ENCODE measurements at places on chromosomes 6 and 20.
A peak's percentile ranks its signal among the peaks of the same experiment; 100 is the strongest.

DNA sequence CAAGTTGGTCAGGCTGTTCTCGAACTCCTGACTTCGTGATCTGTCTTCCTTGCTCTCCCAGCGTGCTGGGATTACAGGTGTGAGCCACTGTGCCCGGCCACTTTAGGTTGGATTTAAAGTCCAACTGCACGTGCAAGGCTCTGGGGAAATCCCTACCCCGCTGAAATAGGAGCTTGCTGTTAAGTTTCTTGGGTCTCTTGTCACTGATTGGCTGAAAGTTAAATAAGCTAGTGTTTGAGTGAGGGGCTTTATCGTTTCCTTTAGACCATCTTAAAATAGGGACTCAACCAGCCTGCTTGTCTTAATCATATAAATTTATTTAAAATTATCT is 11.1 kb upstream of the SERINC1 start:
- no peak for DNase-seq

DNA sequence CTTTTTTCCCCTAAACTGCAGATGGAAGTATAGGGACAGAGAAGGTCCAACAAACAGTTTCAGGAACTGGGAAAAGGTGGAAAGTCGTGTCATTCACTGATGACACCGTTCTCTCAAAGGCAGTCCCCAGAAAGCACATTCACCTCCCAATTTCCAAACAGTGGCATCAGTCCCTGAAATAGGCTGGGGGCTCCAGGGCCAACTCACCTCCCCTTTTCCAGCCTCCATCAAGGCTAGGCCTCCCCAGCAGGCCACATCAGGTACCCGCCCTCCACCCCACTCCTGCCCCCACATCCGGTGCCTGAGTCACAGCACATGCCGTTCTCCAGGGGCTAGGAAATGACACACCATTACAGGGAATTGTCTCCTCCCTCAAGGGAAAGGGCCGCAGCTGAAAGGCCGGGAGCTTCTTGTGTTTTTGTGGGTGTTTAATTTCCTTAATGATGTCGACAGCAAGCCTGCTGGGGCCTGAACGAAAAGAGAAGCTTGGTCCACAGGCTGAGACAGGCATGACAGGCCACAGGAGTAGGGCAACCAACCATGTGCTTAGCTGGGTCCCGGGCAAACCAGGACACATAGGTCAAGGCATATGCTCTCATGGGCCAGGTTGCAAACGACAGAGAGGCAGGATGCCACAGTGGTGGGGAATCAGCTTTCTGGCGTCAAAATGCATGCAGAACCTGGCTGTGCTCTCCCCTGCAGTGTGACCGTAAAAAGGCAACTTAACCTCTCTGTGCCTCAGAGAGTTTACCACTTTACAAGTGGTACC is 39.2 kb downstream of the ZMYND8 start:
- peak; percentile 99 for DNase-seq

DNA sequence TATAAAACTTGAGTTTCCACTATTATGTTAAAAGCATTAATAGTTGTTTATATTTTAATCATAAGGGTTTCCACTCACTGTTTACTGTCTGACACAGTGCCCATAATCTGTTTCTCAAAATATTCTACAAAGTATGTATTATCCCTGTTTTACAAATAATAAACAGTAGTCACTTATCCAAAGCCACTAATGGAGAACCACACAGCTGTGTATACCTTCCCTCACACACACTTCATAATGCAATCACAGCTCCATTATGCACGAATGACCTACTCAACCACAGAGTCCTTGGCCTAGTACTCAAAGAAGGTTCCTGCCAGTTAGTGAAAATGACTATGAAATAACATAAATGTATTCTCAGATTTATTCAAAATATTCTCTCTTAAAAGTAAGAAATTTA is 103.1 kb downstream of the EPB41L2 start:
- peak; percentile 51 for DNase-seq

DNA sequence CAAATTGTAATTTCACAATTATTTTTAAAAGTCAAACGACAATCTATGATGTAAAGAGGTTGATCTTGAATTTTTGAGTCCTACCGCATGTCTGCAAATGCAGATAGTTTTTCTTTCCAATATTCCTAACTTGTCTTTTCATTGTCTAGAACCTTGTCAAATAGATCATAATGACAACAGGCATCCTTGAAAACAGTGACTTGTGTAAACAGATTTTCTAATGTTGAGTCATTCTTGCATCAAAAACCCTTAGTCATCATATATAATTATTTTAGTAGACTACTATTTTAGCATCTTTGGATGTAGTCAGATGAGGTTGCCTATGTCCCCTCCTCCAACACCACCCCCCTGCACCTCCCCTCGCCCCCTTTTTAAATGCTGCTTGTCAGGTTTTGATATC is 43.8 kb downstream of the BMP6 start:
- DNase-seq = peak; percentile 41

- DNase-seq = no peak
These were observed 37.1 kb upstream of the GRM4 start for GRCh38 chr6:34182751-34183531.

GRCh38 chr20:2387180-2387577 is 6.5 kb downstream of the TGM6 start:
- DNase-seq = peak; percentile 43

DNA sequence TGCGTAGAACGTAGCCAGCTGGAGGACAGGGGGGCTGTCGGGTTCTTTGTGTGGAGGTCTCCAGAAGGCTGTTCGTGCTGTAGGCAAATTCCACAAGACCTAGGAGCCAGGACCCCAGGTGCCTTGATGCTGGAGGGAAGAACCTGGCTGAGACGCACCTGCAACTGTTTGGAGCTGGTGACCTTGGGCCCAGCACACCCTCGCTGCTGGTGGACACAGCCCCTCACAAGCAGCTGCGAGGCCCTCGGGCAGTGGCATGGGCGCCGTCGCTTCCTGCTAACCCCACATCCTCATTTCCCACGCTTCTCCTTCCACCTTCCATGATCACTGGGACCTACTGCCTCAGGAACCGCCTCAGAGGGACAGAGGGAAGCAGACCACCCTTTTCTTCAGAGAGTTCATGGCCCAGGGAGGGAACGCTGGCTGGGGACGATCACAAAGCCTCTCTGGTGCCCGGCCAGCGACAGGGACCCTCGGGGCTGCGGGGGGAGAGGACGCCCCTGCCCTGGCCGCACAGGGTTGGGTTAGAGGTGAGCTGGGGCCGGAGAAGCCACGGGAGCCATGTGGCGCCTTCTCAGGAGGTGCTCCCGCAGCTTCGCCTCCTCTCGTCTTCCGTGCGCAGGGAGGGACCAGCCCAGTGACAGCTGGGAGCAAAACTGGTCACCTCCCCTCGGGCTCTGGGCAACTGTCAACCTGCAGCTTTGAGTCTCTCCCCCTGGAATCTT is 18.4 kb downstream of the DLL1 start:
- DNase-seq = no peak

DNA sequence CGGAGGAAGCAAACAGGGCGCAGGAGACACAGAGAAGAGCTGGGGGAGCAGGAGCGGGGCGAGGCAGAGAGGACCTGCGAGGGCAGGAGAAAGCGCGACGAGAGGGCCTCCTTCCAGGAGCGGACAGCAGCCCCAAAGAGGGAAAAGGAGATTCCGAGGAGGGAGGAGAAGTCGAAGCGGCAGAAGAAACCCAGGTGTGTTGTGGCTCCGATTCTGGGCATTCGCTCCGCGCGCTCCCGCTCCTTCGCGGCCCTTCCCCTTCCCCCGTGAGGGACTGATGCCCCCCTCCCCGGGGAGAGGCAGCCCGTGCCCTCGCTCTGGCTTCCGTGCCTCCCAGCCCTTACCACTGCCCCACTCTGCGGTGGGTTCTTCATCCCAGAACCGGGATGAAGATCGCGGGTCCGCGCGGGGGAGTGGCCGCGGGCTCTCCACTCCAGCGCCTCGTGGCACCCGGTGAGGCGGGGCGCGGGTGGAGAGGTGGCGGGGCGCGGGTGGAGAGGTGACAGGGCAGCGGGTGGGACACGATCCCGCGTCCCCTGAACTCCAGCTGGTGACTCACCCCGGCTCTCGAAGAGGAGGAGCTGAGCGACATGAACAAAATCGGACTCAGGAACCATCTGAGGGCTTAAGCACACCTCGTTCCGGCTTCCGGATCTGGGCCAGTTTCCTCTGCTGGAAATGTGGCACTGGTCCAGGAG is 22.4 kb downstream of the TMC2 start:
- peak; percentile 1 for DNase-seq

- no peak for DNase-seq
These were observed 162.9 kb downstream of the SOX4 start for GRCh38 chr6:21756487-21756886.

DNA sequence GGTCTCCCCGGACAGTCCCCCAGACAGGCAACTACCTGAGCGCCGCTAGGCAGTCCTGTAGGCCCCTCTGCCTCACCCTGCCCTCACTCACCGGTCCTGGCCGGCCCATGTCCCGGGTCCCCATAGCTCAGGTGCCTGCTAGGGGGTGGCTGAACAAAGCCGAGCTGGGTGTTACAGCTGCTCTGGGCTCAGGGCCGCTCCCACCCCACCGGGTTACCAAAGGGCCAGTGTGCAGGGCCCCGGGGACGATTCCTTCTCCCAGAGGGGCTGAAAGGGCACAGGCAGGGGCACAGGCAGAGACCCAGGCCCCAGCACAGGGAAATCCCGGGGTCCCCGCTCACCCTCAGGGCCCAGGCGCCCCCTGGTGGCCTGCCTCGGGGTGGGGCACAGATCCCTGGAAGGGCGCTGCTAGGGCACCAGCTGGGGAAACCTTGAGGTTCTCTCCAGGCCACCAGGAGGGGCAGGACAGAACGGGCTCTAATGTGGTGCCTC is 118.4 kb downstream of the GRM4 start:
- peak; percentile 15 for DNase-seq

DNA sequence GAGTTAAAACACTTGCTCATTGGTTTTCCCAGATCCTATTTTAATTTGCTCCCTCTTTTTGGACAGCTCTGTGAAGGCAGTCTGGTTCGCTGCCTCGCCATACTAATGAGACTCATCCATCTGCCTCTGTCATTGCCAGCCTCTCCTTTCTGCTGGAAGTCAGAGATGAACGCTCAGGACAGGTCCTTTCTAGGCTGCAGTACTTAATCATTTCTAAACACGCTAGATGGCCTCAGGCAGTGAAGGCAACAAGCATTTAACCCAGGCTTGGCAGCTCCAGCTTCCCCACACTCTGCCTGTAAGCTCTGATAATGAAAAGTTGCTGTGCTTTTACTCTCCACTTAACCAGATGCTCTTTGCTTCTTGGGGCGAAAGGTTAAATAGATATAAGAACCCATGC is 286.7 kb upstream of the POU3F2 start:
- DNase-seq = peak; percentile 45

GRCh38 chr6:13181393-13181792 is 146.9 kb downstream of the TBC1D7 start:
- DNase-seq = no peak

DNA sequence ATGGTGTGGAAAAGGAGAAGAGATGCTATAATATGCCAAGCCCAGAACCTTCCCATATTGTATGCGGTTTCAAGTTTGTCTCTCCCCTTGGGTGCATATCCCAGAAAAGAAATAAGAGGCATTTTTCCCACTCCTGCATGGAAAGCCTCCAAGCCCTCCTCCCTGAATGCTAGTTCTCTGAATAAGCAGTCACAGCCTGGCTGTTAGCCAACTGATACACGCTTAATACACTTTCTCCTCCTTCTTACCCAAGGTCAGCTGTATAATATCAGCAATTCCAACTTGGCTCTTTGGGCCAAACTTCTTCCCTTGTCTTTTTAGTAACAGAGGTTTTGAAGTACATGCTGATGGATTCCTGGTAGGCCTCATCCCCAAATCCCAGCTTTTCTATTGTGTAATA is 440.1 kb downstream of the EPHA7 start:
- peak; percentile 14 for DNase-seq

DNA sequence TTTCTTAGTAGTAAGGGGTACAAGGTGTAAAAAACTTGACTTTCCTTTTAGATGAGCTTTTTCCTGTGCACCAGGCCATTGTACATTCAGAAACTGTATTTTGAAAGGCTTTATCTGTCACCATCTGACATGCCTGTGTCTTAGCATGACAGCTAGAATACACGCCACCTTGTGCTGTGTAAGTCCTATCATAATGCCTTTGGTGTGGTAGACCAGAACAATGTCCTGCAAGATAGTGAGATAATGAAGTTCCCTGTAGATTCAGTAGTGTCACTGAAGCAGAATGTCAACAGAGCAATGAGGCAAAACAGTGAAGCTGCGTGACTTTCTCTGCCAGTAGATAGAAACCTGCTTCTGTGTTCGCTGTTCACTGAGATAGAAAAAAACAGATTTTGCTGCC is 105.8 kb downstream of the JAG1 start:
- DNase-seq = no peak

GRCh38 chr6:106254636-106255035 is 70.9 kb downstream of the ATG5 start:
- DNase-seq = peak; percentile 48

DNA sequence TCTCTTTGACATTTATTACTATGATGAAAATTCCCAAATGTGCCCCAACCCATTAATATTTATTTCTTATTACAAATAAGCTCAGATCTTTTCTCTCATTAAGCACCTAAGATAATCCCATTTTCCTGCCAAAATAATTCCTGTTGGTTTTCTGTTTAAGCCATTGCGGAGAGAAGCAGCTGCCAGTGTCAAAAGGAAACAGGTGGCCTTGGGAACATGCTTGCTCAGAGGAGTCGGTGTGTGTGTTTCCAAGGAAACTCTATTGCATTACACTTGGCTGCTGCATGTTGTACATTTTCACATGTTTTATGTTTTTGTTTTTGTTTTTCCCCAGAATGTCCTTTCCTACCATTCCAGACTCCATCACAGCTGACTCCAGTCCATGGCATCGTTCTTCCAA is 56.4 kb downstream of the CD24 start:
- no peak for DNase-seq

- DNase-seq = no peak
These were observed 8.8 kb upstream of the CNR1 start for GRCh38 chr6:88174906-88175305.

DNA sequence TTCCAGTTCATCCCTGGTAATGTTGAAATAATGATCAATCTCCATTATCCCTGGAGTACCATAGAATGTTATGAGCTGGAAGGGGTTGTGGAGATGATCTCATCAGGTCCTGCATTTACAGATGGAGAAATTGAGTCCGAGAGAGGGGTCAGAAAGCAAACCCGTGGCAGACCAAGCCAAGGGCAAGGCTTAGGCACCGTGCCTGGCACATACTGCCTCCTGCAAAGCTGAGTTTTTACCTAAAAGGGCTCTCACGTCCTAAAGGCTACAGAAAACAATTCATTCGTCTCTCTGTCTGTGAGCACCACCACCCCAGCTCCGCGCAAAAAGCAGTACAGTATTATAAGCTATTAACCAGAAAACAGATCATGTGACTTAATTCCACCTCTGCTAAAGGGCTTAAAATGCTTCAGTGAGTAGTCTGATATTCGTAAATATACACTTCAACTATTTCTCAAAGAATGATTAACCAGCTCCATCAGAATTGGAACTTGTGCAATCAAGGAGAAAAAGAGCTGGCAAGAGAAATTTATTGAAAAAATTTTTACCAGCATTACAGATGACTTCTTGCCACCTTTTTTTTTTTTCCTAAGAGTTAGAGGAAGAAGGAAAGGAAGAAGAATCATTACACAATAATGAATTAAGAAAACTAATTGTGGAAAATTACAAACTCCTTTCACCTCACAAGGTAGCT is 3.4 kb upstream of the PARD6B start:
- no peak for DNase-seq

- DNase-seq = no peak
These were observed 20.9 kb downstream of the CEP250 start for GRCh38 chr20:35476288-35476687.

GRCh38 chr6:1187293-1188131 is 124.4 kb upstream of the FOXQ1 start:
- no peak for DNase-seq

Data from fibroblast of lung (primary cell).